ENCODE measurements at places on chromosomes 11 and 22.

GRCh38 chr22:20299746-20300136 is 20.1 kb downstream of the DGCR6L start:
- no peak for DNase-seq

DNA sequence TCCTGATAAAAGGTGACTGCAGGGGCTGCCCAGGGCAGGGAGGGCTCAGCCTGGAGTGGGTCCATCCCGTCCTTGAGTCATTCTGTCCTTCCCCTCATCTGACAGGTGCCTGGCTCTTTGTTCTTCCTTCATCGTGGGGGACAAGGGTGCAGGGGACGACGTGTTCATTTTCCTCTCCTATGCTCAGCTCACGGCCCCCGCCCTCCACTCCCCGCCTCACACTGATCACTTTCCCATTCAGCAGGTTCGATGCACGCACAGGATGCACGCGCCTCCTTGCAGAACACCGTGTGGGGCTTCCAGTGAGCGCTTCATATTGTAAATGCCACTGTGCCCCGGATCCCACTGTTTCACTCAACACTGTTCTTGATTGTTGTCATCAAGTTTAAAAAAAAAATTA is 32.7 kb upstream of the SHANK2 start:
- DNase-seq = no peak

- DNase-seq = no peak
Observed at GRCh38 chr22:28151151-28151816, 232.2 kb upstream of the PITPNB start.

GRCh38 chr11:13771151-13771550 is 102.7 kb downstream of the FAR1 start:
- no peak for DNase-seq

GRCh38 chr11:2041963-2042362 is 44.3 kb upstream of the H19 start:
- DNase-seq = no peak

DNA sequence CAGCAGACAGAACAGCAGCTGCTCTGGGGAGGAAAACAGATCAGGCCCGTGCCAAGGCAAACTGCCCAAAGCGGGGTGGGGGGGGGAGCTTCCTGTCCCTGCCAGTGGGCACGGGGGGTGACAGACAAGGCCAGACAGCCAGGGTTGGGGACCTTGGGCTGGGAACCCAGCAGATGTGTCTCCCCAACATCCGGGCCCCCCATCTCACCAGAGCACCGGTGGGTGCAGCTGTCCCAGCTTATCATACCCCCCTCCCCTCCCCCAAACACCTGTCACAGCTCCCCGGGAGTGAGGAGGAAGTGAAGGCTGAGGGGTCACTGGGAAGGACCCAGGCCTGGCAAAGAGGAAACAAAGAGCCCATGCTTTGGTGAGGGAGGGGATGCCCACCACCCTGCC is 1.3 kb downstream of the PPP1R14B start:
- no peak for DNase-seq

DNA sequence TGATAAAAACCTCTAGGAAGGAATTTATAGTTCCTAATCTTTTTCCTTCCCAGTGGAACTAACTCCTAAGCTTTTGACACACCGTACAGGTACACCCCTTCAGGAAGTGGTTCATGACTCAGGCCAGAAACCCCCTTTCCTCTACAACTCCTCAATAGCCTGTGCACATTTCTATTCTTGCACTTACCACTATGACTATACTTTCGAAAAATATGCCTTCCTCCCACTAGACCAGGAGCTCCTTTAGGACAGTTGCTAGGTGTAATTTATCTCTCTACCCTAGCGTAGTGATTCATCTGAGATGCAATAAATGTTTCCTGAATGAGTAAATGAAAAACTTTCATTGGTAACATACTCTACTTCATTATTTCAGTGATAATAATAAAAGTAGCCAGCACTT is 14.5 kb downstream of the MAP6 start:
- DNase-seq = no peak

DNA sequence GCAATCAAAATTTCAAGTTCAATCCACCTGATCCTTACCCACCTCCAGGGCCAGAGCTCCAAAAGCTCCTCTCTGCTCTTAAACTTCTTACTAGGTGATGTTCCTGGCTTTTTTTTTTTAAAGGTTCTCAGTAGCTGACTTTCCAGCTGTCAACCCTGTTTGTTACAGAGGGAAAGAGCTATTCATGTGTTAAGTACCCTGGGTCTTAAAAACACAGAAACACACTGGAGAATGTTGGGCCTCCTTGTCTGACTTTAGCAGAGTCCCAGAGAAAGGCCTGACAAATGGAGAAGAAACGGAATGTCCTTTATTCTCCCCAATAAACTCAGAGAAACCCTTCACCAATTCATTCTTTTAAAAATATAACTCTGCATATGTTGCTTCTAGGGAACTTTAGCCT is 3.2 kb downstream of the LRRC4C start:
- DNase-seq = no peak

GRCh38 chr22:49088801-49089791 is 738.6 kb downstream of the BRD1 start:
- DNase-seq = no peak

GRCh38 chr22:35742342-35743100 is 24.8 kb downstream of the APOL5 start:
- DNase-seq = no peak

- no peak for DNase-seq
Observed at GRCh38 chr22:32473388-32473952, 1.1 kb upstream of the FBXO7 start.

DNA sequence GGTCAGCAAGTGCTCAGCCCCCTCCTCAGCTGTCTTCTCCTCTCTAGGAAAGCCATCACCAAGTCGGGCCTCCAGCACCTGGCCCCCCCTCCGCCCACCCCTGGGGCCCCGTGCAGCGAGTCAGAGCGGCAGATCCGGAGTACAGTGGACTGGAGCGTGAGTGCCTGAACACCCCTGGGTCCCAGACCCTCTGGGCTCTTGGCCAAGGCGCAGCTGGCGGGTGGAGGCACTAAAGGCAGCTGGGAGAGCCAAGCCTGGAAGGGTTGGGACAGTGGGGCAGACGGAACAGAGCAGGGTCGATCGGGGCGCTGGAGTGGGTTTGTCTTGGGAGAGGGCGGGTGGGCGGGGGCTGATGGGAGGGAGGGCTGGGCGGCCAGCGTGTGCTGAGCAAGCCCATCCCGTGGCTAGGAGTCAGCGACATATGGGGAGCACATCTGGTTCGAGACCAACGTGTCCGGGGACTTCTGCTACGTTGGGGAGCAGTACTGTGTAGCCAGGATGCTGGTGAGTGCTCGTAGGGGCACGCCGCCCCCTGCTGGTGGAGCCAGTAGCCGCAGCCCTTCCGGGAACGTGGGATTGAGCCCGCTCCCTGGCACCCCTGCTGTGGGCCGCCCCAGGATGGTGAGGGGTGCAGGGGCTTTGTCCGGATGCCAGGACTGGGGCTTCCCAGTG is 14.1 kb upstream of the MDK start:
- no peak for DNase-seq

DNA sequence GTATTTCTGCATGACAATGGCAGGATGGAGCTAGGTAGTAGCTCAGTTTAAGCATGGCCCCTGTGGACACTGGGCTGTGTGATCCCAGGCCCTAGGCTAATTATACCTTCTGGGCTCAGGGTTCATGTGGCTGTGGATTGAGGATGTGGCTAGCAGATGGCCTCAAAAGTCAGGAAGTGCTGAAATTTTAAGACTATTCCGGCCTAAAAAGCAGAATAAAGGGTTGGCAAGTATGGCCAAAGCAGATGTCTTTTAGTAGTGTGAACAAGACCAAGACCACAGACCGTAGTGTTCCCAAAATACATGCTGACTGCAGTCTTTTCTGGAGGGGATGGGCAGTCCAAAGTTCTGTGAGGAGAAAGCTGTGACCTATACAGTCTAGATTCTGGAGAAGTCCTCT is 115.7 kb upstream of the RAG2 start:
- no peak for DNase-seq

DNA sequence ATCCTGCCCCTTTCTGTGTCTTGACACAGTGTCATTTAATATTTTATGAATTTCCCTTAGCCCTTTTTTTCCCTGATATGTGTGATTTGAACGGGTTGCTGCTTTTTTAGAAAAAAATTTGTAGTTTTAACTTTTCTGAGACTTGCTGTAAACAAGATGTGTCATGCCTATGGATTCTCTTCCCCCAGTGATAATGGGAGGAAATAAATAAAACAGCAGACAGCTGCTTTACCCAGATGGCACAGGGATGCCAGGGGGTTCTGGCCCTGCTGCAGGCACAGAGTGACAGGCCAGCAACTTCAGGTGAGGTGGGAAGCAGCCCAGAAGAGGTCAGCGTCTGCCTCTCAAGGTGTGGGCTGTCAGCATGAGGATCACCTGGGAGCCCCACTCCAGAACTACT is 266.9 kb downstream of the KIRREL3 start:
- no peak for DNase-seq

DNA sequence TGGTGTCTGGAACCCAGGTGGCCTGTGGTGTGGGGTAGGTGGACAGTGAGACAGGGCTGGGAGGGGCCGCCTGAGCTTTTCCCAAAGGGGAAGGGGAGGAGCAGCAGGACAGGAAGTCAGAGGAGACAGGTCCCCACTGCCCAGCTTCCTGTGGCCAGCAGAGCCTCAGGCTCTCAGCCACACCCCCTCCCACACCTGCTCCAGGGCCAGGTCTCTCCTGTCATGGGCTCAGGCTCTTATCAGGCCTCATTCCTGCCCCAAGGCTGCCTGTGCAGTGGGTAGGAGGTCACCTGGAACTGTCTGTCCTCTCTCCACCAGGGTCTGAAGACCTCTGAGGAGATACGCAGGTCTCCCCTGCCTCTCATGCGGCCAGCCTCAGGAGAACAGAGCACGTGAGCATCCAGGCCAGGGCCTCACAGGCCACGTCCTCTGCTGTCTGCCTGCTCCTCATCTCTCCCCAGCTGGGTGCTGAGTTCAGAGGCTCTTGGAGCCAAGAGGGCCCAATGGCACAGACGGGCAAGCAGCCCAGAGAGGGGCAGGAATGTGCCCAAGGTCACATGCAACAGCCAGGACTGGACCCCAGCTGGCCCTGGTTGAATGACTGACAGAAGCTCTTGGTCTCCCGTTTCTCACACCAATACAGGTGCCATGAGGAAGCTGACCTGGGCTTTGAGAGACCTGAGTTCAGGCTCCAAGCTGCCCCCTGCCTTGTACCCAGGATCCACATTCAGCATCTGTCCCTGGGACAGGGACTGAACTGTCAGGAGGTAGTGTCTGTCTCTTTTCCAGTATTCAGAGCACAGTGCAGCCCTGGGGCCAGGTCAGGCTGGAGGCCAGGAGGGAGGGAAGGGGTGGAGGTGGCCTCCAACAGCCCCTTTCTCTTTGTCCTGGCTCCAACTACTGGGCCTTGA is 16.7 kb downstream of the STARD10 start:
- no peak for DNase-seq

- DNase-seq = no peak
Observed at GRCh38 chr11:91700854-91701253, 523.8 kb upstream of the FAT3 start.

DNA sequence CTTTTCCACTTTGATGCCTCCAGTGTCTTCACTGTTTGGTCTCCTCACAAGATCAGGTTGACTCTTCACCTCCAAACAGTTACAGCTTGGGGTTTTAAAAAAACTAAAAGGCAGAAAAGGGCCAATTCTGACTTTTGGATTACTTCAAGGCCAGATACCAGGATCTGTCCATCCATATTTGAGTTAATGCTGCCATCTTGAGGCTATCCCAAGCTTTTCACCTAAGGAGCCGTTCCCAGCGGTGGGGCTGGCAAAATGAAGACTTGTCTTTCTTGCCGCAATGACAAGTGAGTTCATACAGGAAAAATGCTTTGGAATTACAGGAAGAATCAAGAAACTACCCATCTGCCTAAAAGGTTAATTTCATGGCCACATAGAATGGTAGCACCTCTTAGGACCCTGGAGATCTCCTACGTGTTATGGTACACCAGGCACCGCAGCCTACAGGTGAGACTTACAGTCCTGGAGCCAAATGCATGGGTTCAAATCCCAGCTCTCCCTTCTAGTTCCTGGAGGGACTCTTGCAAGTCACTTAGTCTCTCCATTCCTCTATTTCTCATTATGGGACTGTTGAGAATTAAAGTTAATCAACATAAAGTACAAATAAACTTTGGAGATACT is 6.0 kb upstream of the OR5B21 start:
- no peak for DNase-seq

- no peak for DNase-seq
Observed at GRCh38 chr22:42892156-42892555, 35.1 kb upstream of the ARFGAP3 start.

DNA sequence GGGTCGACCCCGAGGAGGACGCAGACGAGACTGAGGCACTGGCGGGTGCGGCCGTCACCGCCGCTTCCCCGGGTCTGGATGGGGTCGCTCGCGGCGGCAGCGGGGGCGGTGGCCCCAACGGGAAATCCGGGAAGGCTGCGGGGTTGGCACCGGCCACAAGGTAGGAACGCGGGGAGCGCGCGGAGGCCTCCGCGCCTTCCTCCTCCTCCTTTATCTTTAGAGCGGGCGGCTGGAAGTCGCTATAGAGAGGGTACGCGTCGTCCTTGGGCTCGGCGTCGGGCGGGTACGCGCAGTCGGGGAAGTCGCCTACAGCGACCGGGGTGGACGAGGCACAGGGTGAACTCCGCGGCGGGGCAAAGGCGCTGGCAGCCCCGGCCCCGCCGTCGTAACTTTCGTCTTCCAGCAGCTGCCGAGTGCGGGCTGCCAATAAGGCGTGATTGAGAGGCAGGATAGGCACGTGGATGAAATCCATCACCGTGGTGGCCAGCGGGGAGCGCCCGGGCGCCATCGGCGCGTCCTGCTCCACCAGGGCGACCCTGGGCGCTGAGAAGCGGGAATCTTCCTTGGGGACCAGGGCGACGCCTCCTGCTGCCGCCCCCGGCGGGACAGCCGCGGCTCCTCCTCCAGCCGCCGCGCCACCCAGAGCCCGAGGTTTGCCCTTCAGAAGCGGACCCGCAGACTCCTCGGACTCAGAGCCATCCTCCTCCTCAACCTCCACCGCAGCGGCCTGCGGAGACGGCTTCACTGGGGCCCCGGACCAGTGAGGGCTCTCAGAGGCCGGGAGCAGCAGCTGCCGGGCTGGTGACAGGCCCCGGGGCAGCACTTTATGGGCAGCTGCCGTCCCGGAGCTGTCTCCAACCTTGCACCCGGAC is 1.7 kb downstream of the PGR start:
- DNase-seq = no peak

- DNase-seq = no peak
Observed at GRCh38 chr11:72609045-72609444, 65.2 kb downstream of the PDE2A start.

GRCh38 chr11:69893631-69894030 is 74.4 kb upstream of the FGF3 start:
- no peak for DNase-seq

DNA sequence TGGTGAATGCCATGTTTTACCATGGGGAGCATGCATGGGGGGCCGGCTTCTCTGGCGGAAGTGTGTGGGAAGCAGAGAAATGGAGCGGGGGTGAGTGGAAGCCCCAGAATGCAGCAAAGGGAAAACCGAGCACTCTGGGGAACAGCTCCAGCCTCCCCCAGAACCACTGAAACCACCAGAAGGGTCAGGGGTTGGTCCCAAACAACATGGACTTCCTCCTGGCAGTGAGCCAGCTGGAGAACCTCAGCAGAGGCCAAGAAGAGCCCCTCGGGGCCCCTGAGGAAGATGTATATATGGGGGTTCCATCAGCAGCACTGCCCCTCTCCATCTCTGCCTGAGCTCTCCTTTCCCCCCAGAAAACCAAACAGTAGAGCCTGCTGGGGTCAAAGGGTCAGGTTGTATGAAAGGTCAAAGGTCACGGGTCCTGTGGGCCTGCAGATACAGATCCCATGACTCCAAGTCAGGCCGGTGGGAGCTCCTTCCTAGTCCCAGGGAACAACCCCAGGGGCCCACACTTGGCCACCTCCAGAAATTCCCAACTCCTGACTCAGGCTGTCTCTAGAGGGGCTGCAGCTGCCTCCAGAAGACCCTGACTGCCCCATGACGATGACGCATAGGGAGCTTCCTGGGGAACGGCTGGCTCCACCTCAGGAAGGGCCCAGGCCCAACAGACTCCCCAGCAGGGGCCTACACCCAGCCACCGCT is 48.5 kb upstream of the TIMP3 start:
- DNase-seq = no peak
